ENCODE measurements at places on chromosomes 16 and 17.

DNA sequence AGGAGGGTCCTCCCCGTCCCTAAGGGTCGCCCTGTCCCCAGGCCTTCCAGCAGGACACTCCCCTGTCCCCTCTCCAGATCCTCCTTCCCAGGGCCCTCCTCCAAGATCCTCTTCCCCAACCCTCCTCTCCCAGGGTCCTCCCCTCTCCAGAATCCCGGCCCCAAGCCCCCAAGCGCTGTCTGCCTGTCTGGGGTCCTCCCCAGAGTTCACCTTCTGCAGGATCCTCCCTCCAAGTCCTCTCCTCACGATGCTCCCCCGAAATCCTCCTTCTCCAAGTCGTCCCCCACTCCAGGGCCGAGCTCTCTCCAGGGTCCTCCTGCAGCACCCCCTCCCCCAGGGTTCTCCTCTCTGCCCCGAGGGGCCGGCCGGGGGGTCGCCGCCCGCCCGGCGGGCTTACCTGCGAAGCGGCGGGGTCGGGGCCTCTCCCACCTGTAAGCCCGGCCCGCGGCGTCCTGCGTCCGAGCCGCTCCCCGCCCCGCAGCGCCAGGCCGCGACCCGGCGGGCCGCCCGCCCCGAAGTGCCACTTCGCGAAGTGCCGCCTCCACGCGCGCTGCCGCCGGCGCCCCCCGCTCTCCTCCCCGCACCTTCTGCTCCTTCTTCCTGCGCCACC, 678 bp upstream of the BAIAP2 start:
- DNase-seq, result no peak

GRCh38 chr17:39813631-39814030, 50.5 kb downstream of the IKZF3 start:
- DNase-seq, result no peak

DNA sequence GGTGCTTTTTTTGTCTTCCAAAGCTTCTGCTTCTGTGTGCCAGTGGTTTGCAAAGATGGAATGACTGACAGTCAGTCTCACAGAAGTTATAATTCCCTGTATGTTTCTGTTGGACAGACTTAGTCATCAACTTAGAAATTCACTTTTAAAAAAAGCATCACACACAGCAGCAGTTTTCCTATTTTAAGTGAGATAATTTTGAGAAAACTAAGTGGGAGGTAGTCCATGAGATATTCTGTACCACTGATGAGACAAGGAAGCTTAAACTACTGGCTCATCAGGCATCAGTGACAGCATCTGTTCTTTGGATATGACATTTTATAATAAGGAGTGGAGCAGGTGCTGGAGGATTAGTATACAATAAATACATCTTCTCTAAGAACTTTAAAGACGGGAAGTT, 20.0 kb downstream of the CNP start:
- no peak for DNase-seq

DNA sequence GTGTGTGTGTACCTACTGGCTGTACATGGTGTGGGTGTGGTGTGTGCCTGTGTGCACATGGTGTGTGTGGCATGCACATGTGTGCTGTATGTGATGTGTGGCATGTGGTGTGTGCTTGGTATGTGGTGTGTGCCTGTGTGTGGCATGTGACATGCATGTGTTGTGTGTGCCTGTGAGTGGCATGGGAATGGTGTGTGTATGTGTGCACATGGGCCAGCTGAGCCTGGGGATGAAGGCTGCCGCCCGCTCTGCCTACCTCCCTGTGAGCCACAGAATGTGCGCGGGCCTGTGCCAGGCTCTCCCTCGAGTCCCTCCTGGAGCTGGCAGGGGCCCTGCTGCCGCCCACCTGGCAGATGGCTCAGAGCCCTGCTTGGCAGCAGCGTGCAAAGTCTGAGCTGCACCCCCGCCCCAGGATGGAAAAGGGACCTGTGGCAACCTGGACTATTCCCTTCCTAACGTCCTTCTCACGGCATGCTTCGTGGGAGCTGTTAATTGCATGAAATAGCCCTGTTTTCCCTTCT, 9.3 kb downstream of the PRSS27 start:
- DNase-seq, result no peak

- DNase-seq, result no peak
These were observed 30.1 kb downstream of the HIC1 start for GRCh38 chr17:2084766-2085647.

GRCh38 chr17:4617590-4618351, 23.7 kb downstream of the ALOX15 start:
- no peak for DNase-seq

DNA sequence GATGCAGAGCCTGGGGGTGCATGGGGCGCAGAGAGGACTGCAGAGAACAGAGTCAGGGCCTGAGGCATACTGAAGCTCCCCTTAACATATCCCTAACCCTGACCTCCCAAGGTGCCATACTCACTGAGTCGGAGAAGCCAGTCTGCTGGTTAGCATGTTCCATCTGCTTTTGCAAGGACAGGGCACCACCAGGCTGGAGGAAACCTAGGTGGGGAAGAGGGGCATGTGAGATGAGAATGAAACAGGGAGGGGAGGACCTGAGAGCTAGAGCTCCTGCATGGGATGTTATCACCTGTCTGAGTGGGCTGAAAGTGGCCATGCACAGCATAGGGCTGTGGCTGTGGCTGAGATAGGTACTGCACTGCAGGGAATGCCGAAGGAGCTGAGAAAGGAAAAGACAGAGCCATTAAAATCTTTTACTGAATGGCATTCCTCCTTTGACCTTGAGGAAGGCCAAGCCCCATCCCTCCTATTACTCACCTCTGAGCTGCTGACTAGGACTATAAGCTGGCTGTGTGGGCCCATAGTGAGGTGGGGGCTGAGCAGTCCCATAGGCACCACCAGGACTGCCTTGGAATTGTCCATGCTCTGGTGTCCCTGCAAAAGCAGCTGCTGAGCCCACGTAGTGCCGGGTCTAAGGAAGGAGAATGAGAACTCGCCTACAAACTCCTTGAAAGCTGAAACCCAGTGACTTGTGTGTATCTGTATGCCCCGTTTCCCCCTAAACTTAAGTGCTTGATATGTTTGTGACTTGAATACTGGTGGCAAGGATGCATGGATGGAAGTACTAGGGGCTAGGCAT, 1.9 kb downstream of the GPS2 start:
- no peak for DNase-seq

DNA sequence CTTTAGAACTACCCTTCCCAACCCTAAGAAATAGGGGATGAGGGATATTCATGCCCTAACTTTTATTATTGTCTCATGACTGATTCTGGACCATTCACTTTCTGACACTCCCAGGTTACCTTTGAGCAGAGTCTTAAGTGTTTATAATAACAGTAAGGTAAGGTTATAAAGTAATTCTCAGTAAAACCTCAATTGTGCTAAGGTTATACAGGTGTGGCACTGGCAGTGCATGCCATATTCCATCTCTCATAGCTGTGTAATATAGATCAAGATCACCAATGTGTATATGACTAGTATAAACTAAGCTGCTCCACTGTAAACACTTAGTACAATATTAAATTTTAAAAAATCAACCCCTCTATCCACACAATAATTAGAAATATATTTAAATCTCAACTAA, 89.1 kb downstream of the KCNJ2 start:
- DNase-seq, result no peak

DNA sequence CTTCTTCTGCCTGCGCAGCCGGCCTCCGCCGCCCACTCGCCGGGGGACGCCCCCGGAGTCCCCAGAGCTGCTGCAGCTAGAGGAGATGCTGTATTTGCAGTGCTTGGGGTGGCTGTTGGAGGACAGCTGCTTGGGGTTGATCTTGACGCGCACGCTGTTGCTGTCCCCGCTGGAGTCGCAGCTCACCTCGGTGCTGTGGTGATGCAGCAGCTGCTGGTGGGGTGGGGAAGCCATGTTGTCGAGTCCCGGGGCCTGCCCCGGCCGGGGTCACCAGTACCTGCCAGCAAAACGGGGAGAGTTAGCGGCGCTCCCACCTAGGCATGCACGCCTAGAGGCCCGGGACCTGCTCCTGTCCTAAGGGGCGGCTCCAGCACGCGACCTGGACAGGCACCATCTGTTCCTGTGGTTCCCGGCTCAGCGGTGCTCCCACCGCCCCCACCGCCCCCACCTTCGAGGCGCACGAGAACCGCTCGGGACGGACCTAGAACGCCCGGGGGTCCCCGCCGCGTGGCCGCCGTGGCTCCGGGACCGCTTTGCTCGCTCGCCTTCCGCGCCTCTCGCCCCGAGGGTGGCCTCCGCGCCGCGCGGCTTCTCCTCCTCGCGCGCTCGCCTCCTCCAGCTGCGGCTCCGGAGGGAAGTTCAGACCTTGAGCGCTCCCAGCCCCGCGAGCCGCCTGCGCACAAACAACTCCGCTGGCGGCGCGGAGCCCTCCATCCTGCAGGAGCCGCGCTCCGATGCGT, 863 bp downstream of the ADCY9 start:
- no peak for DNase-seq

- DNase-seq, result no peak
These were observed 65.2 kb upstream of the SIAH1 start for GRCh38 chr16:48450367-48450766.

DNA sequence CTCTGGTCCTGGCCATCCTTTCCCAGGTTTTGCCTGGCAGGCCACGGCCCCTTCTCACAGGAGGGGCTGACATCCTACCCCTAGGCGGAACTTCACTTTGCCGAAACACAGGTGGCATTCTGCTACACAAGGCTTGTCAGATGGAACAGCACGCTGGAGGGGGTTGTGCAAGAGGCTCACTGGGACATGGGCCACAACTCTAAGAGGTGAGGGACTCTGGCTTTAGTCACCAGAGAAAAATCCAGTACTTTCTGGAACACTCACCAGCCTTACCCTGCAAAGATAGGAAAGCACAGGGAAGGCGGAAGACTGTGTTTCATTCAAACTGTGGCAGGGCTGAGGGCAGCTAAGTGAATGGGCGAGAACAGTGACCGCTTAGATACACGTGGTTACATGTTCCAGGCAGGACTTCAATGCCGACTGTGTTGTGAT, 18.3 kb downstream of the CDC42EP4 start:
- no peak for DNase-seq

GRCh38 chr17:78174870-78175642, 6.7 kb downstream of the SYNGR2 start:
- DNase-seq, result no peak

GRCh38 chr16:83681381-83681956, 126.3 kb upstream of the HSBP1 start:
- no peak for DNase-seq

DNA sequence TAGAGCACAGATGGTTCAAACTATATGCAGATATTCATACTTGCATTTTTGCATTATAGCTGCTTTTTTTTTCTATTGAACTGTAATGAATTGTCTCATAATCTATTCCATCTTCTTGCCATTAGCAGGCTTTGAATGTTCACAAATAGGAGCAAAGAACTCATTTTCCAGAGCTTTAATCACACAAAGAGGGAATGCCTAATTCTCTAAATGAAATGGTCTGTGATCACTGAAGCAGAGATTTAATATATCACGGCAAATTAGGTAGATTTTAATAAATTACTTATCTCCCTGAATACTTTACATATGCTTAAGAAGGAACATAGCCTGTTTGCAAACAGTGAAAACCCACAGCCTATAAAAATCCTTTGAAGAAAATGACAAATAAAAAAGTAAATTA, 97.6 kb upstream of the AKTIP start:
- no peak for DNase-seq

DNA sequence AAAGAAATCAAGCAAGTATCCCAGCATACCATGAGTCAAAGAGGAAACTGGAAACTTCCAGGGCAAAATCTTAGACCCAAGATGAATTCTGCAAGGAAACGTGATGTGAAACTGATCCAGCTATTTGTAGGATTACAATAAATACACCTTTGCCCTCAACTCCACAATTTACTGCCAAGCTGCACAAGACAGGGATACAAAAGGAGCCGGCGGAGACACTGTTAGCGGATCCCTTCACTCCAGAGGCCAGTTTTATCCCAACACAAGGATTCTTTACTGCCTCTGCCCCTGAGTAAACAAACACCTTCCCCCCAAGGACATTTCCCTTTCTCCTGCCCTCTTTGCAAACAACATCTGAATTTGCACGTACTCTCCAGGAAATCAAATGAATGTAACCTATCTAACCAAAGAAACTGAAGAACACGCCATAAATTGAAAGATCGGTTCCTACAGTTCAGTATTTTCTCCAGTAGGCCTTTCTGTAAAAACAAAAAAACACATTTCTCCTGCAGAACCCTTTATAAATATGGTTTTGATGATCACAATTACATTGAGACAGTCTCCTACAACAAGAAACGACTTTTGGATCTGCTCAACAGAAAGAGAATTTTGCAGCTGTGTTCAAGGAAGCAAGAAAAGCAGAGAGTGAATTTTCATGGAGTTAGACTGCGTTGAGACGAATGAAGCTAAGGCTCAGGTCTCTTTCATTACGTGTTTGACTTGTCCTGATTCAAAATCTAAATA, 1.4 kb upstream of the CBX2 start:
- no peak for DNase-seq

DNA sequence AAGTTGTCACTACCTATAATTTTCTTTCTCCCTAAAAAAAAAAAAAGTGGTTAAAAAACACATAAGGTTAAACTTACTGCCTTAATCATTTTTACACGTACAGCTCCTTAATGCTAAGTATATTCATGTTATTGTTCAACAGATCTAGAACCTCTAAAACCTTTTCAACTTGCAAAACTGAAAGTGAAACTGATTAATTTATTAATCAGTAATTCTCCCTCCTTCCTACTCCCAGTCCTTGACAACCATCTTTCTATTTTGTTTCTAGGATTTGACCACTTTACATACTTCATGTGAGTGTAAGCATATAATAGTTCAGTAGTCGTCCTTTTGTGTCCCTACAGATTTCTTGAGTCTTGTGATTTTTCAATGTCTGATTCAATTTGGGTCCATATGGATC, 251.4 kb upstream of the KIF2B start:
- no peak for DNase-seq

DNA sequence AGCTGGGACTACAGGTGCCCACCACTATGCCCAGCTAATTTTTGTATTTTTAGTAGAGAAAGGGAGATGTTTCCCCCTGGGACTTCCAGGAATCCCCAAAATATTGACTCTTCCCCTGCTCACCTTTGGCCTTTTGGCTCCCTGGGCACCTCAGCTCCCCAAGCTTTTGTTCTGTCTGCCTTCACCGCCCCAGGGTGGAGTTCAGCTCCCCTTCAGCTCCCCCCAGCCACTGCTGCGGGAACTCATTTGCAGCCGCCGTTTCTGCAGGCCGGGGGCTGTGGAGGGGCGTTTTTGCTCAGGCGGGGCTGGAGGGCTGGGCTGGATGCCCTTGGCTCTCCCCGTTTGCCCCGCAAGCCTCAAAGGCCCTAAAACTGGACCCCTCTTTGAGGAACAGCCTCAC, 47.9 kb downstream of the CRISPLD2 start:
- DNase-seq, result no peak

- DNase-seq, result no peak
These were observed 11.8 kb upstream of the ALDH3A1 start for GRCh38 chr17:19759568-19760549.

DNA sequence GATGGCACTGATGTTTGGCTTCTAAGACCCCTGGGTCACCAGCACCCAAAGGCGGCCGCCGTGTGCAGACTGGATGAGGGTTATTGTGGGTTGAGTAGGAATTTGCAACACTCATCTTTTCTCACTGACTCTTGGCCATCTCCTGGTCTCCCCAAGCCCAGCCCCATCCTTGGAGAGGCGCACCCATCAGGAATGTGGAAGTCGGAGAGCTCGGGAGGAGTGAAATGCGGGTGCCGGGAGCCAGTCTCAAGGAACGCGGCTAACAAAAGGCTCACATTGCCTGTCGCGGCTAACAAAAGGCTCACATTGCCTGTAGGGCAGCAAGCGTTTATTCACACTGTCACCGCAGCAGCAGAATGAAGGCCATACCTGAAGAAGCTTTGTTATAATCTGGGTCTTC, 248.6 kb downstream of the FOXL1 start:
- no peak for DNase-seq

GRCh38 chr16:78705694-78706093, 606.2 kb downstream of the WWOX start:
- DNase-seq, result no peak

All from cortex of kidney (tissue), 1 donor.